Vagina (tissue), 2 donors: ENCODE measurements at places on chromosomes 12 and 14.

DNA sequence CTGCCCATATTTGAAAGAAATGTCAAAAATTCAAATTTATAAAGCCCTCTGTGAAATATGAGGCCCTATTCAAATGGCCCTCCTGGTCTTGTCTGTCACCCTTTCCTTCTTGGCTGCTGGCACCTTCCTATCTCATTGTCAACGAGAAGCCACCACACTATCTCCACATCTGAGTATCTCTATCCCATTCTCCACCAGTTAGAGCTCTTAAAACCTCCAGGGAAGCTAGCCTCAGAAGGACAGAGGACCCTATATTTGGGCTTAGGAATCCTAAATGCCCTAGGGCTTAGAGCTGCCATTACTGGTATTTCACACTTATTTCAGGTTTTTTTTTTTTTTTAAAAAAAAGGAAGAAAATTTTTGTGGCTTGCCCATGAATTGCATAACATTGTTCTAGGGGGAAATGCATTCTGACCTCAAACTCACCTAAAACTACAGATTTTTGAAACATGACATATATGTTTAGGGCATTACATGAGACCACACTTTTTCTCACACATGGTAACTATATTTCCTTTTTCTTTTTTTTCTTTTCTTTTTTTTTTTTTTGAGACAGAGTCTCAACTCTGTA, 25.0 kb downstream of the SLC25A21 start:
- no peak overlapping the region for H3K27ac ChIP-seq
- DNase-seq = no peak
- H3K36me3 ChIP-seq = no peaks in the 10 kb centered on the region
- H3K4me3 ChIP-seq = no peak overlapping the region

DNA sequence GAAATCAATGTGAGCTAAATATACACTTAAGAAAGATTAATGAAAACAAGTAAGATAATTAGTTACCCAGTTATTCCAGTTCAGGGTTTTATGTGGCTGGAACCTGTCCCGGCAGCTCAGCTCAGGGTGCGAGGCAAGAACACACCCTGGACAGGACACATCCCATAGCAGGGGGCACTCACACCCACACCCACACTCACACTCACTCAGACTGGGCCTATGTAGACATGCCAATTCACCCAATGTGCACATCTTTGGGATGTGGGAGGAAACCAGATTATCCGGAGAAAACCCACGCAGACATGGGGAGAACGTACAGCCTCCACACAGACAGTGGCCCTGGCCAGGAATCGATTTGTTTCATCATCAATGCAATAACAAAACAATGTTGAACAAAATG, 66.0 kb upstream of the TMCC3 start:
- no peak overlapping the region for H3K27ac ChIP-seq
- peaks cover 7% of the 10 kb centered on the region for H3K4me1 ChIP-seq
- no peak overlapping the region for H3K4me3 ChIP-seq
- no peaks in the 10 kb centered on the region for H3K27me3 ChIP-seq

GRCh38 chr14:24634158-24634557, at the start of gene GZMB:
Gene GZMB, minus strand, starts transcription at chr14:24634190. Its CDS starts 30 bp downstream, at chr14:24634160.
- no peak within 1 kb of the TSS for H3K27ac ChIP-seq
- no peak for DNase-seq
- no peaks in the 10 kb centered on the region for H3K36me3 ChIP-seq
- peaks cover 8% of the 10 kb centered on the region for H3K4me1 ChIP-seq
- no peak within 1 kb of the TSS for H3K4me3 ChIP-seq

- H3K4me1 ChIP-seq = peaks cover 82% of the 10 kb centered on the region
- no peak for DNase-seq
- no peak overlapping the region for H3K4me3 ChIP-seq
Observed at GRCh38 chr14:76918256-76918781, 92.1 kb downstream of the LRRC74A start.

DNA sequence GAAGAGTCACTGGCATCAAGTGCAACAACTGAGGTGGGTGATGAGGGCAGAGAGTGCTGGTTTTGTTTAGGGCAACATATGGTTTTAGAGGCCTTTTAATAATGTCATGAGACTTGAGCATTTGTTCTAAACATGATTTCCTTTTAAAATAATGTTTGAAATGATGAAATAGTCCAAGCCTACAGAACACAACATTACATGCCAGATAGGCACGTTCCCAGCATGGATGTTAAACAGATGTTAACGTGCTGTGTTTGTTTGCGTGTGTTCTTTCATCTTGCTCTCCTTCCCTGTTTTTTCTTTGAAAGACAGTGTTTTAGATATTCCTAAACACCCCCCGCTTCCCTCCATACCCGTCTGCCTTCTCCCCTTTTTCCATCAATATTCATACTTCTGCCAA, 82.3 kb downstream of the RGS6 start:
- no peak overlapping the region for H3K4me3 ChIP-seq
- H3K36me3 ChIP-seq = no peaks in the 10 kb centered on the region
- H3K27me3 ChIP-seq = no peaks in the 10 kb centered on the region
- H3K4me1 ChIP-seq = no peaks in the 10 kb centered on the region
- DNase-seq = no peak

- no peak overlapping the region for H3K4me3 ChIP-seq
- no peaks in the 10 kb centered on the region for H3K36me3 ChIP-seq
- H3K27ac ChIP-seq = no peak overlapping the region
- no peaks in the 10 kb centered on the region for H3K4me1 ChIP-seq
Observed at GRCh38 chr12:106644335-106645073, 61.7 kb downstream of the RFX4 start.

DNA sequence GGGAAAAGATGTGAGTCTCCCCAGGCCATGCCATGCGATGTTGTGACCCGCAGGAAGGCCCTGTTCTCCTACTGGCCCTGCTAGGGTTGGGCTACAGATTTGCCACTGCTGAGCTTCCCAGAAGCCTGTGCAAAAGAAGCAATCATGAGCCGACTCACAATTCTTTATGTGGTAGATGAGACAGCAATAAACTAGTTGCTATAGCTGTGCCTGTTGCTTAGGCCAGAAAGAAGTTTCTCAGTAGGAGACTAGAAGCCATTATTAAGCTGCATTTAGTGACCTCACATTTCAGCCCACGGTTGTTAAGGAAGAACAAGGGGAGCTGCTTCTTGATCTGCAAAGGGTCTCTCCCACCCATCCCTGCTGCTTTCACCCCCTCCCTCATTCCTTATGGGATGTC, 239.4 kb upstream of the CRY1 start:
- no peaks in the 10 kb centered on the region for H3K27me3 ChIP-seq
- no peak overlapping the region for H3K4me3 ChIP-seq
- H3K27ac ChIP-seq = no peak overlapping the region
- DNase-seq = no peak

GRCh38 chr14:100540926-100541620, 46.1 kb downstream of the BEGAIN start:
- no peak overlapping the region for H3K4me3 ChIP-seq
- no peaks in the 10 kb centered on the region for H3K27me3 ChIP-seq
- peaks cover 3% of the 10 kb centered on the region for H3K4me1 ChIP-seq
- no peak overlapping the region for H3K27ac ChIP-seq

DNA sequence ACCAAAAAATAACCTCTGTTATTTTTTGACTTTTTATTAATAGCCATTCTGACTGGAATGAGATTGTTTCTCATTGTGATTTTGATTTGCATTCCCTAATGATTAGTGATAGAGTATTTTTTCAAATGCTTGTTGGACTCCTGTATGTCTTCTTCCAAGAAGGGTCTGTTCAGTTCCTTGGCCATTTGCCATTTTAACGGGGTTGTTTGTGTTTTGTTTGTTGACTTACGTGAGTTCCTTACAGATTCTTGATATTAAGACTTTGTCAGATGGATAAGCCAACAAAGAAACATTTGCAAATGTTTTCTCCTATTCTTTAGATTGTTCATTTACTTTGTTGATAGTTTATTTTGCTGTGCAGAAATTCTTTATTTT, 651.6 kb upstream of the LRFN5 start:
- H3K4me3 ChIP-seq = no peak overlapping the region
- DNase-seq = no peak
- H3K4me1 ChIP-seq = no peaks in the 10 kb centered on the region
- no peaks in the 10 kb centered on the region for H3K36me3 ChIP-seq

DNA sequence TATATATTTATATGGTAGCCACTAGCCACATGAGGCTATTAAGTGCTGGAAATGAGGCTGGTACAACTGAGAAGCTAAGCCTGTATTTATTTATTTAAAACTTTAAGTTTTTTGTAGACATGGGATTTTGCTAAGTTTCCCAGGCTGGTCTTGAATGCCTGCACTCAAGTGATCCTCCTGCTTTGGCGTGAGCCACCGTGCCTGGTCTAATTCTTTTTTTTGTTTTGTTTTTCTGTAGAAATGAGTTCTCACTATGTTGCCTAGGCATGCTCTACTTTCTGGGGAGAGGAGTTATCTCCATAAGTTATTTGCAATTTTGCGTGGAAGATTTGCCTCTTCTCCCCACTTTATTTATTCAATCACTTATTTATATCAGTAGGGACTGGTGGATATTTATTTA, 4.8 kb upstream of the SNRNP35 start:
- no peak overlapping the region for H3K27ac ChIP-seq
- DNase-seq = no peak
- H3K4me1 ChIP-seq = no peaks in the 10 kb centered on the region
- H3K36me3 ChIP-seq = no peaks in the 10 kb centered on the region
- H3K27me3 ChIP-seq = no peaks in the 10 kb centered on the region

DNA sequence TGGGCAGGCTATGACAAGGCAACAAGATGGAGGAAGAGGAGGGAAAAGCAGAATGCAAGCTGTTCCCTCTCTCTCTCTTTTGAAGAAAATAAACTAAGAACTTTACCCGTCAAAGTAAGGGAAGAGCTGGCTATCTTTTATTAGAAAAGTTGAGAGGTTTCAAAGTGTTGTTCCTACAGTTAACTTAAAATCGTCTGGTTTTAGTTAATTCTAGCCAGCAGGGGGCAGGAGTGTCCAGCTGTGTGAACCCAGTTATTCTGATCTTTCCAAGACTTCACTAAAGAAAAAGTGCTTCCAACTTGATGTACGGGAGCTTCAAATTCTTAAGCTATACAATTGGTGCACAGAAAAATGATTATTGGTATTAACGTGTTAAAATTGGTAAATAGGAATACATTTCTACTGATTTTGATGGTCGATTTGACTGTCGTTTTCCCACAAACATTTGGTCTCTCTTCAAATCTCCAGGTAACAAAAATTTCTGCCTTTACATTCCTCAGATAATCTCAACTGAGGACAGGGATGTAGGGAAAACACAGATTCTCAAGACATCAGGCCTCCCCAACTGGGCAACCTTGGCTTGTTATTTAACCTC, 28.4 kb upstream of the MON2 start:
- peaks cover 15% of the 10 kb centered on the region for H3K4me1 ChIP-seq
- no peaks in the 10 kb centered on the region for H3K27me3 ChIP-seq
- no peak overlapping the region for H3K4me3 ChIP-seq
- H3K27ac ChIP-seq = no peak overlapping the region
- no peak for DNase-seq

- H3K27ac ChIP-seq = no peak overlapping the region
- H3K4me3 ChIP-seq = no peak overlapping the region
- no peak for DNase-seq
- H3K4me1 ChIP-seq = no peaks in the 10 kb centered on the region
Observed at GRCh38 chr12:29286081-29286790, 94.7 kb downstream of the ERGIC2 start.

DNA sequence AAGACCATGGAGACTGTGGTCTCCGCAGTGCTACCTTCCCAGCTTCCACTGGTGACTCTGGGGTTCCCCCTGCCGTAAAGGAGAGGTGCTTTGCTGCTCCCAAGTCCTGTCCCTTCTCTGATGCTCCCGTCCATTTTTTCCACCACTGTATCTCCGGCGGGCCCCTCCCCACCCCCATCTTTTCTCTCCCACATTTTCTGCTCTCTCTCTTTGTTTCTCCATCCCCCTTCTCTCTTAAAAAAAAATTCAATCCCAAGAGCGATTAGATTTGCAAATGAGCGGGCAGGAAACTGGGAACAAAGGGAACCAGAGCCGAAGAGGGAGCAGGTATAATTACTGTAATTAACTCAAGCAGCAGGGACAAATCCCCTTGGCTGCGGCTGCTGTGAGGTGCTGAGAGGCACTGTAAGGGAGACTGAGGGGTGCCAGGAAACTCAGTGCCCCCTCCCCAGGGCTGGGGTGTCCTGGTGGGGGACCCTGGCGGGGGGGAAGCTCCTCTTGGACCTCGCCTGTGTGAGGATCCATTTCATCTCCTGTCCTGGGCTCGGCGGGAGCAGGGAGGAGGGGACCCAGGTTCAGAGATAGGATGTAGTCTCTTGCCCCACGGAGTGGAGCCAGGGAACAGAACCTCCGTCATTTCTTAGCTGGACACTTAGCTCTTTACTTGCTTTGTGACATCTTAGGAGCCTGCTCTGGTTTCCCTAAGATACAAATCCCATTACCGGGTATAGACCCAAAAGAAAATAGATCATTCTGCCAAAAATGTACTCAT, 140.4 kb upstream of the NRXN3 start:
- DNase-seq = no peak
- H3K4me1 ChIP-seq = no peaks in the 10 kb centered on the region
- H3K27ac ChIP-seq = no peak overlapping the region

DNA sequence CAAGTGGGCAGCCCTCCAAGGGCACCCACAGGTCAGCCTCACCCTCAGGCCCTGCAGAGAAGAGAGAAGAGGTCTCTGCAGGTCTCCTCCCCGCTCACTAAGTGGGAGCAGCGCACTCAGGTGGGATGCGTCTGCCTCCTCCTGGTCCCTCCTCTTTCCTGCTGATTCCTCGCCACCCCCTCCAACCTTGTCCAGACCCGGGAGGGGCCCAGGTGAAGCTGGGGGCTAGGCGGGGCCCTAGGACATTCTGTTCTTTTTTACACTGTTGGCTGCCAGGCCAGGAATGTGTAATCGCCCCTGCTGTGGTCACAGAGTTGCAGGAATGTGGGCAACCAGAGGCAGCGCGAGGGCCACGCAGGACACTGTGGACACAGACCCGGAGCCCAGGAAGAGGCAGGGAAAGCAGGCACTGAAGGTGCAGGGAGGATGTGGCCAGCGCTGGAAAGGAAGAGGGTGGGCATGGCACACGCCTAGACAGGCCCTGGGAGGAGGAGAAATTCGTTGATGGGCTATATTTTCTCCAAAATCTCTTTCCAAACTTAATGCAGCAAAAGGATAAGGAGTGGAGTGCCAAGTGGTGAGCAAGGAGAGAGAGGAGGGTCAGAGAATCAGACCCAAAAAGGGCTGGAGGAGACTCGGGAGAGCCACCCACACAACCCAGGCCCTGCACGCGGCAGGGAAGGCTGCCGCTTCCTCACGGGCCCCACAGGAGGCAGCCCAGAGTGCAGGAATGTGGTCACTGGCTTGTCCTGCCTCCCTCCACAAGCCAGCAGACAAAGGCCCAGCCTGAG, 911 bp upstream of the SCNN1A start:
- H3K36me3 ChIP-seq = no peaks in the 10 kb centered on the region
- no peaks in the 10 kb centered on the region for H3K27me3 ChIP-seq
- H3K27ac ChIP-seq = peak overlapping the region; percentile 92
- H3K4me1 ChIP-seq = peaks cover 75% of the 10 kb centered on the region

GRCh38 chr14:89232265-89233070, 184.6 kb downstream of the FOXN3 start:
- no peak overlapping the region for H3K27ac ChIP-seq
- H3K27me3 ChIP-seq = no peaks in the 10 kb centered on the region
- no peak for DNase-seq
- H3K4me1 ChIP-seq = peaks cover 48% of the 10 kb centered on the region
- no peak overlapping the region for H3K4me3 ChIP-seq
- no peaks in the 10 kb centered on the region for H3K36me3 ChIP-seq

GRCh38 chr14:105093431-105094192, 28.4 kb upstream of the GPR132 start:
- no peaks in the 10 kb centered on the region for H3K36me3 ChIP-seq
- H3K27ac ChIP-seq = peak overlapping the region; percentile 95
- H3K4me3 ChIP-seq = peak overlapping the region; percentile 76
- no peaks in the 10 kb centered on the region for H3K27me3 ChIP-seq
- no peak for DNase-seq
- H3K4me1 ChIP-seq = peaks cover 46% of the 10 kb centered on the region
